Neural crest cell (in vitro differentiated cells): ENCODE measurements at places on chromosomes 5 and 9.

DNA sequence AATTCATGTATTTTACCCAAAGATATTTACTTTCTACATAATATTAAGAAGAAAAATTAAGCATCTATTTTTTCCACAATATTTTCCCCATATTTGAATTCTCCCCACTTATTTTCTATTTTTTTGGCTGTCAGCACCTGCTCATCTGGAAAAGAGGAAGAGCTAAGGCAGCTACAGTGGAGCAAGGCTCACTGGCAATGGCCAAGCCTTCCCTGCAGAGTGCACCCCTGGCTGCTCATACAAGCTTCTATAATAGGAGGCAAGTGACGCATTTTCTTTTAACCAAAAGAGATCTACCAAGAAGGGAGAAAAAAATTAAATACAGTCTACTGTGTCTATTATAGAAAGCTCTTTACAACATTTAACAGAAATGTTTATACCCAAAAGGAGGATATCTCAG, 72.5 kb downstream of the AUH start:
- DNase-seq = no peak

- no peak for DNase-seq
These were observed 8.2 kb downstream of the NDUFA8 start for GRCh38 chr9:122151267-122151828.

DNA sequence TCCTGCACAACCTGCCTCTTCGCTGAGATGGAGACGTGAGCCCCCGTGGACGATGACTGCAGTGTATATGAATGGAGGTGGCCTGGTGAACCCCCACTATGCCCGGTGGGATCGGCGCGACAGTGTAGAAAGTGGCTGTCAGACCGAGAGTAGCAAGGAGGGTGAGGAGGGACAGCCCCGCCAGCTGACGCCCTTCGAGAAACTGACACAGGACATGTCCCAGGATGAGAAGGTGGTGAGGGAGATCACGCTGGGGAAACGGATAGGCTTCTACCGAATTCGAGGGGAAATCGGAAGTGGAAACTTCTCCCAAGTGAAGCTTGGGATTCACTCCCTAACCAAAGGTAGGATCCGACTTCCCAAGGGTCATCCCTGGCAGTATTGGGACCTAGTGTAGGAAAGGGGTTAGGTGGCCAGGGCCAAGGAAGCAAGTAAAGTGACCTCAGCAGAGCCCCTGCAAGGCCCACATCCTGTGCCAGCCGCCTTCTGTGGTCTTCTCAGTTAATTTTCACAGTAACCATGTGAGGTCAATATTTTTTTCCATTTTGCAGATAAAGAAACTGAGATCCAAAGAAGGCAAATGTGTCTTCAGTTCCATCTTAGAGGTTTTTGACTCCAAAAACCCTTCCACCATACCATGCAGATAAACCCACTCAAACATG, 53.8 kb downstream of the NIM1K start:
- DNase-seq = no peak

- no peak for DNase-seq
These were observed 58.0 kb upstream of the CEMIP2 start for GRCh38 chr9:71826279-71826678.

GRCh38 chr9:4762886-4763541, 22.0 kb upstream of the AK3 start:
- DNase-seq = peak; percentile 8

DNA sequence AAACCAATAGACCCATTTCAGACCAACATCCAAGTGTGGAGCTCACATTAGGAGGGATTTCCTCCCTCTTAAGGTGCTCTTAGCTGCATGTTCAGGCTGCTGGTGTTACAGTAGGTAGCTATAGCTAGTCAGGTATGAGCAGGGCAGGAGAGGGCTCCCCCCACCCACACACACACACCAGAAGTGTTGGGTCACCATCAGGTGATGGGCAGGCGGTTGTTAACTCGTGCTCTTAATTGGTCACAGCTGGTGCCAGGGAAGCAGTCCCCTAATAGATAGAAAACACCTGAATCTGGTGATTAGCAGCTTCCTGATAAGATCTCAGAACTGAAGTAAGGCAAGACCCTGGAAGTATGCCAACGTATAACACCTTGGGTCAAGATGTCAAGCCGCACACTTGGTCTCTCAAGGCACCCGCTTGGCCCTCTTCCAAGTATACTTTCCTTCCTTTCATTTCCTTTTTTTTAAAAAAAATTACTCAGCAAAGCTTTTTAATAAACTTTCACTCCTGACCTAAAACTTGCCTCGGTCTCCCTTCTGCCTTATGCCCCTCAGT, 532.4 kb downstream of the DNAH5 start:
- no peak for DNase-seq

GRCh38 chr9:109477258-109478050, 20.7 kb downstream of the PTPN3 start:
- no peak for DNase-seq
